ENCODE measurements at places on chromosomes 11 and 22.

DNA sequence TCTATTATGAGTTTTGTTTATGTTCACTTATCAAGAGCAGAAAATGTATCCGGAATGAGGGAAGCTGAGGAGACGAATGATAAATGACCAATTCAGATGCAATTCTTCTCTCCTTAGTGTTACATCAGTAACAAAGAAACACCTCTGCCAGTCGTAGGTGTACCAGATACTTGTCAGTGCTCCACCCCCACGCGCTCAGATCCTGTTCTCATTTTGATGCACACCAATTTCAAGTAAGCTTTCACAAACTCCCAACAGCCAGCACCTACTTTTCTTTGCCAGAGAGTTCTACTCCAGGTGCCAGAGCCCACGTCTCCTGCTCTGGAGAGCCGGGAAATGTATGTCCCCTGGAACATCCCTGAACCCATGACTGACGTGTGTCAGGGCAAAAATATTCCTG lies 43.7 kb downstream of the OR8B12 start:
- no peak for DNase-seq

DNA sequence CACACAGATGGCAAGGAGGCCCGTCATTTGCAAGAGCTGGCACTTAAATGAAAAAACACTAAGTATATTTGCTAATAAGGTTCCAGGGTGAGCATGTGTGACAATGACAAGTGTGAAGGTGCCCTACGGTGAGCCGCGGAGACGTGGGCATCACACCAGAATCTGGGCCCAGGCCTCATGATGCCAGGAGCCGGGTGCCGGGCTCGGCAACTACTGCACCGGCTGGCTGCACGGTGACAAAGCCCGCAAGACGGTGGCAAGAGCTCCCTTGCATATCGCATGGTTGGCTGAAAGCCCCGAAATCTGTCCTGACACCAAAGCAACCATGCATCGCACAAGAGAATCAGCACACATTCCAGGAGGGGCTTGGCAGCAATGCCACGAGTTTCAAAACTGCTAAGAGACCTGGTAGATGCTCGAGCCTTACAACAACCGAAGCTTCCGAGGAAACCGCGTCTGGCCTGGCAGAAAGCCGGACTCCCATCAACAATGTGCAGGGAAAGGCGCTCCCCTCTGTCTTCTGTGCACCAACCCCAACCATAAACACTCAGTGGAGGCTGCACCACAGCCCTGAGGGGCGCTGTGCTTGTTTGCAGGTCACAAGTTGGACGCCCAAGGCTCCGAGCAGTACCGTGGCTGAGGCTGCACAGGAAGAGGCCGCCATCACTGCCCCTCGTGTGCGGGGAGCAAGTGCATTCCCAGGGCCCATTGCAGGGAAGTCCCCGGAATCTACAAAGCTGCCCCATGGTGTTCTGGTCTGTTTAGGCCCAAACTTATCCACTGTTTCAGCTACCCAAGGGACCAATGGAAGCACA lies 339.7 kb downstream of the CTTN start:
- no peak for DNase-seq

DNA sequence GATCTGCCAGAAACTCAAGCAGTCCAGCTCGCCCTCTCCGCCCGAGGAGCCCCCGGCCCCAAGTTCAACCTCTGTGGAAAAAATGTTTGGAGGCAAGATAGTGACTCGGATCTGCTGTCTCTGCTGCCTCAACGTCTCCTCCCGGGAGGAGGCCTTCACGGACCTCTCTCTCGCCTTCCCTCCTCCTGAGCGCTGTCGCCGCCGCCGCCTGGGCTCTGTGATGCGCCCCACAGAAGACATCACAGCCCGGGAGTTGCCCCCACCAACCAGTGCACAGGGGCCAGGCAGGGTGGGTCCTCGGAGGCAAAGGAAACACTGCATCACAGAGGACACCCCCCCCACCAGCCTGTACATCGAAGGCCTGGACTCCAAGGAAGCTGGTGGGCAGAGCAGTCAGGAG lies 20.8 kb downstream of the USP35 start:
- DNase-seq, result no peak

DNA sequence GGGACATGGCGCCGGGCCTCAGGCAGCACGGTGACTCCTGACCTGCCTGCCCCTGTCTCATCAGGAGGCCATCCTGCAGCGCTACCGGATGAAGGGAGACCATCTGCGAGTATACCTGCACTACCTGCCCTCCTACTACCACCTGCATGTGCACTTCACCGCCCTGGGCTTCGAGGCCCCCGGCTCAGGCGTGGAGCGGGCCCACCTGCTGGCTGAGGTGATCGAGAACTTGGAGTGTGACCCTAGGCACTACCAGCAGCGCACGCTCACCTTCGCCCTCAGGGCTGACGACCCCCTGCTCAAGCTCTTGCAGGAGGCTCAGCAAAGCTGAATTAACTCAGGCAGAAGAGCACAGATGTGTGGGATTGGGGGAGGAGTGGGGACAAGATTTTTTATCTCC lies 10.2 kb upstream of the ST3GAL4 start:
- no peak for DNase-seq

DNA sequence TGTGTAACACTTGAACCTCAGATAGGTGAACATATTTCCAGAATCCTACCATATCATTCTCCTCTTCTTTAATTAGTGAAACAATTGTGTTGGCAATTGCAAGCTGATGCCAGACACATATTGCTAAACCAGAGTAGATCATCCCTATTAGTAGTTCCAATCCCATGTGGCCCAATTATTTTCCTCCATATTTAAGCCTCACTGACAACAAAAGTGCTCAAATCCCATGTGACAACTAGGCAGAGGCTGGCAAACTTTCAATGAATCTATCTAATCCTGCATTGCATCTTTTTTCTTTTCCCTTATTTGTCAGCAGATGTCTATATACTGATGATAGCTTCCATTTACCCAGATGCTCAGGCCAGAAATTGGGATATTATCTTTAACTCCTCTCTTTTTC lies 90.4 kb downstream of the GRIA4 start:
- DNase-seq, result no peak

- DNase-seq, result no peak
Observed at GRCh38 chr22:43171607-43172006, 15.3 kb downstream of the TTLL12 start.

- no peak for DNase-seq
Observed at GRCh38 chr11:114040706-114041211, 18.8 kb upstream of the ZBTB16 start.

- no peak for DNase-seq
Observed at GRCh38 chr11:1556278-1556902, 15.7 kb downstream of the DUSP8 start.

- DNase-seq, result no peak
Observed at GRCh38 chr11:27837895-27838563, 137.8 kb upstream of the BDNF start.

GRCh38 chr11:61147791-61148620 lies 13.2 kb downstream of the VPS37C start:
- no peak for DNase-seq

- DNase-seq, result no peak
Observed at GRCh38 chr11:83374311-83374710, 88.1 kb upstream of the CCDC90B start.

DNA sequence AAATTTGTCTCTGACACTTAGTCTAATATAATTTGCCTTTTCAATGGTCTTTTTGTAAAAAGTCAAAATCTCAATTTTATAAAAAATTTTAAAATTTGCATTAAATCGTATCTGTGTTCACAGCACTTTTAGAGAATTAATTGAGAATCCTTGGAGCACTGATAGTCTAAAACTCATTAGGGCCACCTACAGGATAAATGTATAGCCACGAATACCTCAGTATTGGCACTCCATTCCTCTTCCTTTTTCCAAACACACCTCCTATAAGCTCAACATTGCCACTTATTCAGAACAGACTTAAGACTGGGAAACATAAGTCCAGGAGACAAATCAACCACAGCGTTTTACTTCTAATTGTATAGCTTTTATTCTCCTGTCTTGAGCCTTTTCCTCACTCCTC lies 776.0 kb upstream of the ARHGAP42 start:
- DNase-seq, result peak; percentile 35

DNA sequence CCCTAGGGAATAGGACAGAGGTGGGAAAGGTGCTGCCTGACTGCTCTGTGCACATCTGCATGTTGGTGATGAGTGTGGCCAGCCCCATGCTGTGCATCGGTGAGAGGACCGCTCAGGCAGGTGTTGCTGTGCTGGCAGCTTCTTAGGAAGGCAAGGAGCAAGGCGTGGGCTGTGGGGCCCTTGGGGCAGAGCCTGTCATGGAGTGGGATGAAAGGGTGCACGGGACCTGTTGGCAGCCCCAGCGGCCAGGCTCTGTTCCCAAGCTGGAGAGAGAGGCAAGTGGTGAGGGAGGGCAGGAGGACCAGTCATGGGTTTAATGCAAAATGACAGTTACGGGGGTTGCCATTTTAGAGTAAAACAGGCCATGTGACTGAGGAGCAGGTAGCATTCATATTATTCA lies 78.3 kb downstream of the ZBTB16 start:
- DNase-seq, result no peak

DNA sequence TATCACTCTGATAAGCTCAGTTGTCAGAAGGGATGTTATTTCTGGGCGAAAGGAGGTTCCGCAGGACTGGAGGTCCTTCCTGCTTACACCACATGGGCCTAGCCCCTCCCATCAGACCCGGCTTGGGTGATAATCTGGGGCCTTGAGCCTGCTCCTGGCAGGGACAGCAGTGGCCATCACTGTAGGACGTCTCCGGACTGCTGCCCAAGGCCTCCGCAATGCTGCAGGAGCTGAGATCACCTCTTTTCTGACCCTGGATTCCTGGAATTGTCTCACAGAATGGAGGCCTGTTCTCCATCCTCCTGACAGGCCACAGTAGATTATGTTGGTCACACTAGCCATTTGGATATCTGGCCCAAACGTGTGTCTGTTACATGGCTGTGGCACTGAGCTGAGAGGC lies 9.2 kb upstream of the BIK start:
- DNase-seq, result no peak

DNA sequence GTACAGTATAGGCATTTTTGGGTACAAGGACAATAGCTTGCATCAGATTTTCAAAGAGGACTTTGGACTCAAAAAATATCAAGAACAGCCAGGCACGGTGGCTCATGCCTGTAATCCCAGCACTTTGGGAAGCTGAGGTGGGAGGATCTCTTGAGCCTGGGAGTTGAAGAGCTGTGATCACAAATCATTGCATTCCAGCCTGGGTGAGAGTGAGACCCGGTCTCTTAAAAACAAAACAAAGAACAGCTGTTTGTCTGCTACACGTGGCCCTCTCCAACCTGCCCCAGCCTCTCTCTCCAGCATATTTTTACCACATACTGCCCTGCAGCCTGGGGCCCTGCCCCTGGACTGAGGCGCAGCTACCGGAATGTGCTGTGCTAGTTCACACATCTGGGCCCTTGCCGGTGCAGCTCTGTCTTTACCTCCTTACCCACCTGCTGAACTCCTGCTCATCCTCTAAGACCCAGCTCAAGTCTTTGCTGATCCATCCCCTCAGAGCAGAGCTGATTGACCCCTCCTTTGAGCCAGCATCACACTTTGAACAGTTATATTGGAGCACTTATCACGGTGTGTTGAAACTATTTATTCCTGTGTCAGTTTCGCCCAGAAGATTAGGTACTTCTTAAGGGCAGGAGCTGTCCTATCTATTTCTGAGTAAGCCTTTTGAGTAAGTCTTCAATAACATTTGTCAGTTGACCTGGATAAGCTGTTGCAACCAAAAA lies 29.4 kb downstream of the GRIK4 start:
- no peak for DNase-seq

GRCh38 chr22:47456031-47456430 lies 693.6 kb downstream of the TBC1D22A start:
- no peak for DNase-seq

DNA sequence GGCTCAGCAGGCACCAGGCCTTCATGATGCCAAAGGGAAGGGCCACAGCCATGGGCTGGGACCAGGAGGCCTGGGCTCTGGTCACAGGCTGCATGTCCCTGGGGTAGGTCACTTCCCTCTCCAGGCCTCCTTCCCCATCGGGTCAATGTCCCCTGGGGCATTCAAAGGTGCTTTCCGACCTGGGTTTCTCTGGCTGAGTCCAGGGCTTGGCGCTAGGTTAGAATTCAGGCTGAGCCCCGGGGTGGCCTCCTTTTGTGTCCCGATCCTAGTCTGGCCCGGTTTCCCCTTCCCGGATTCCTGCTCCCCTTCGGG lies 12.2 kb downstream of the MAFF start:
- DNase-seq, result no peak

- DNase-seq, result no peak
Observed at GRCh38 chr11:88359114-88359513, 21.6 kb upstream of the CTSC start.

- peak; percentile 36 for DNase-seq
Observed at GRCh38 chr11:134223121-134223520, 646 bp downstream of the NCAPD3 start.

DNA sequence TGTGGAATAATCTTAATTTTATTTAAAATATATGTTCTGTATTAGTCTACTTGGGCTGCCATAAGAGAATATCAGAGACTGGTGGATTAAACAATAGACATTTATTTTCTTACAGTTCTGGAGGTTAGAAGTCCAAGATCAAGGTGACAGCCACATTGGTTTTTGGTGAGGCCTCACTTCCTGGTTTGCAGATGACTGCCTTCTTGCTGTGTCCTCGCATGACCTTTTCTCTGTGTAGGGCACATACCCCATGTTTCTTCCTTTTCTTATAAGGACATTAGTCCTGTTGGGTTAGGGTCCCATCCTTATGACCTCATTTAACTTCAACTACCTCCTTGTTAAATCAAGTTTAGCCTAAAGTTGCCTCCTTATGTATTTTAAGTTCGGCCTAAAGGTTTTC lies 202.7 kb upstream of the MPPED2 start:
- DNase-seq, result no peak

DNA sequence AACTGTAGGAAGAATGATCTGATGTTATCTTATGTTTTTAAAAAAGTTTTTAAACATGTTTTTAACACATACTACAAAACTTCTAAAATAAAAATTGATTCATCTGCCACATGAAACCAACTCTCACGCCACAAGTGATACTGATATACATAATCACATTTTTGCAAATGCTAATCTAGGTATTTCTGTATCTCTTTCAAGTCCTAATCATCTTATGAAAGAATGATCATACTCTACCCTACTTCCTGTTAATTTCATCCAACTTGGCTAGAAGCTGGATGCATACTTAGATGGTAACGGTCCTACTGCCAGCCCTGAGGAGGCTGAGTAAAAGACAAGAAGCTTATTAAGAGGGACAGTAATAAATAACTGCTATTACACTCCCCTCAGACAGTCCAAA lies 19.2 kb downstream of the THAP12 start:
- DNase-seq, result no peak

DNA sequence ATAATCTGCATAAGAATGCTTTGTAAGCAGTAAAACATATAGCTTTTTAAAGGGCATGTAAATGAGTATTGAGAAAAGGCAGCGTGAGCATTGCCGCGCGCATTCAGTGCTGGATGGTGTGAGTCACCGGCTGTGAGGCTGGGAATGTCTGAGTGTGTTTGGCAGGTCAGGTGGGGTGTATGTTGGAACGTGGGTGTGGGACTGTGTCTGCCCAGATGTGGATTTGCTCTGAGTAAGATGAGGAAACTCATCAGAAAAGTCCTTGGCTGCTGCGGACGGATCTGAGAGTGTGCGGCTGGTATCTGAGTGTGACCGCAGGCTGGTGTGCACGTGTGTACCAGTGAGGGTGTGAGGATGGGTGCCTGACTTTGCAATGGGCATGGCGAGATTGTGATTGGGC lies 66.2 kb upstream of the NECTIN1 start:
- DNase-seq, result no peak

- DNase-seq, result no peak
Observed at GRCh38 chr22:32258791-32259190, 3.6 kb upstream of the SLC5A4 start.

Data from NCI-H82 (cell line).